ENCODE measurements at places on chromosomes 1 and 21.

- no peak for DNase-seq
Observed at GRCh38 chr21:41024746-41025254, 143.2 kb upstream of the BACE2 start.

DNA sequence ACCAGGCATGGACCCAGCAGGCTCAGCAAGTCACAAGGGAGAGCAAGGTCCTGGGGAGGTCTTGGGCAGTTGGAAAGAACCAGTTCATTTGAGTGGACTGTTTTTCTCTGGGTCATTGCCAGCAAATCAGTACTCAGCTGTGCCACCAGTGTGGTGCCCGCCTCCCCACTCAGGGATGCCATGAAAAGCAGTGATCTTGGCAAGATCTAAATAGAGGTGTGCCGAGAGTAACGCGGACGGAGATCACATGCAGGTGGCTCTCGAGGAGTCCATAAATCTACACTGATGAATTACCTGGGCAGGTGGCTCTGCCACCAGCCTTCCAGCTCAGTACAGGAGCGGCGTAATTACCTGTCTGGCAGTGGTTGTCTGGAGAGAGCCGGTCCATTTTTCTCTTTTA lies 642.2 kb downstream of the PTPRU start:
- no peak for DNase-seq

- DNase-seq = no peak
Observed at GRCh38 chr1:16474166-16474800, 33.8 kb downstream of the NECAP2 start.

DNA sequence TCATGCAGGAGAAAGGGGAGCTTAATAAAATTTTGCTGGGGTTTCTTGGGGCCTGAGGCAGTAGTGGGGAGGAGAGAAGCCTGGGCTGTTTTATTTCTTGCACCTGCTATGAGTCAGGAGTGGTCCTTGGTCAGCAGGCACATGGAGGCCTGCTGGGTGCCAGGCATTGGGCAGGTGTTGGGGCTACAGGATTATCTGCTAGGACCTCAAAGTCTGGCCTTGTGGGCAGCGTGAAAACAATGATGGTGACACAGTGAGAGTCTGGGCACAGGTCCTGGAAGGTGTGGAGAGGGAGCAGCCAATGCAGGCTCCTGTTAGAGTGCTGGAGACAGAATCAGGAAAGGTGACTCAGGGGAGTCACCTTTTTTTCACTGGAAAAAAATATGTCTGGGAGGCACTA lies 17.2 kb downstream of the ROR1 start:
- DNase-seq = no peak

- no peak for DNase-seq
Observed at GRCh38 chr1:1327291-1327690, 2.7 kb downstream of the CPTP start.

DNA sequence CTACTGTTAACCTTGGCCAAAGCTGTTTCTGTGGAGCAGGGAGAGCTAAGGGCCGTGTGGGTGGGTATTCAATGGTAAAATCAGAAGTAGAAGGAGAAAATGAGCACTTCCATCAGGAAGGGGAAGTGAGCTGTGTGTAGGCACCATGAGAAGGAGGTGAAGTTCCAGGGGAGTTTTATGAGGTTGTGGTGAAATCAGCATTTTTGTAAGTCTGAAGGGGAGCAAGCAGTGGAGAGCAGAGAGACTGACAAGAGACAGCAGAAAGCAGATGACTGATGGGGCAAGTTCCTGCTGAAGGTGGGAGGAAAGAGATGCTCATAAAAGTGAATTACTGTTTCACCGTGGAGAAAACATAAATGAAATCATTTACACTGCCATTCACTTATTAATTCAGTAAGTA lies 2.7 kb upstream of the GPR88 start:
- DNase-seq = no peak

DNA sequence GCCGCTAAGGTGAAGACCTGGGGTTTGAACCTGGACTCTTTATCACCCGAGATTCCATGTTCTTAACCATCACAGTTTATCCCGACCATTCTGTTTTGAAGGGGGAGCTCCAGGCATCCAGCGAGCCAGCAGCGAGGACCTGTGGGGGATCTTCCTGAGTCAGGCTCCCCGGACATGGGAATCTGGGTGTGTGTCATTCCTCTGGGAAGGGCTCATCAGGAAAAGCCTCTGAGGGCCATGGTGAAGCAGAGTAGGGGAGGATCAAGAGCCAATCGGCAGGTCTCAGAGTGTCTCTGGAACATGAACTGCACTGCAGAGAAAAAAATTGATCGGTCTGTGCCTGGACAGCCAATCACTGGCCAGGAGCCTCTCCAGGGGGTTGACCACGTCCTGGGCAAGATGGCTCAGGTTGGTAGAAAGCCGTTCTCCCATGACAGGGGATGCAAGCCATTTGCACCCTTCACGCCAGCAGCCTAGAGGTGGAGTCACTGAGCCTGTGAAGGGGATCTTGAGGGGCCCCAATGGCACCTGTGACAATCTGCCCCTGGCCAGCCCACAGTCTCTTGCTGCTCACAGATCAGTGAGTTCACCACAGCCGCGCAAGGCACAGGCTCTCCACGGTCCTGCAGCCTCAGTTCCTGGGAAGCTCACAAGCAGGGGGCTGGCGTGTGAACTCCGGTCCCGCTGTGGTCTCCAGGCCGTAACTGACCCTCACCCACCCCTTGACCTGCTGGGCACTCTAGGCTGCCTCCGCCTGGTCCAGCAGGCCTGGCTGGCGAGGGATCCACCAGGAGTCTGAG lies 20.4 kb upstream of the ACTRT2 start:
- no peak for DNase-seq

DNA sequence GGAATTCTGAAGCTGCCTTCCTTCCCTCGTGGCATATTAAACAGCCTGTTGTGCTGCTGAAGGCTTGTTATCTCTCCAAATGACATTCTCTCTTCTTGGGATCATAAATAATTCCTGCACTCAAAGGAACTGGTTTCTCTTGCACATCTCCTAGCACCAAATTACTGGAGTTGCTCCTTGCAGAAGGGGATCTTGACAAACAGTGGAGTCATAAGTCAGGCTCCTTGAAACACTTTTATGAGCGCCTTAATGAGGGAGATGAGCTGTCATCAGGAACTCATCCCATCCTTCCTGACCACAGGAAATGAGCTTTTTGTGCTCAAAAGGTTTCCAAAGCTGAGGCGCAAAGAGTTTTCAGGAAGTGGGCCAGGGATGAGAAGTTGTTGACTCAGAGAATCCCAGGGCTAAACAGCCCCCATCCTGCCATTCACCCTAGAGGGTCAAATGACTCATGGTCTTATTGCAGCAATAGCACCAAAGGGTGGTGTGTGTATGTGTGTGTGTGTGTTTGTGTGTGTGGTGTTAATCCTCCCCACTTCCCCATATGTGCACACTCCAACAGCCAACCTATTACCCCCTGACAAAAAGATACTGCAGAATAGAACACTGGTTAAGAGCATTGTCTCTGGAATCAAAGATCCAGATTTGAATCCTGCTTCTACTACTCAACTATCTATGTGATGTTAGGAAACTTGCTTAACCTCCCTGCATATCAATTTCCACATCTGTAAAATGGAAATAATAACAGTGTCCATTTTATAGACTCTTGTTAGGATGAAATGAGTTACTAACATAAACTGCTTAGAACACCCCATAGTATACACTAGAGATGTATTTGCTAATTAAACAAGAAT lies 2.8 kb upstream of the PHC2 start:
- no peak for DNase-seq

DNA sequence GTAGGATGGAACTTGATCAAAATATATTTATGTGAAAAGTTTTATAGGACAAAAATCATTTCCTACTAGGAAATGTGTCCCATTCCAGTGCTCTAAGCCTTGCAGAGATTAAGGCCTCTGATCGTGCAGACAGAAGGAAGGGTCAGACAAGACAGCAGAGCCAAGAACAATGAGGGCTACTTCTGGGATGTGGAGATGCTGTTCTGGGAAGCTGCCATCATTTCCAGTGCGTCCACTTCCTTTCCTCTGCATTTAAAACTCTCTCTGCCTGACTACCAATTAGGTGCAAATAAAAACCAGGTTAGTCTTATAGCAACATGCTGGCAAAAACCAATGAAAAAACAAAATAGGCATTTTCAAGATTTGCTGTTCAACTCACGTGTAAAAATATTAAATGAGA lies 36.1 kb downstream of the BEND5 start:
- no peak for DNase-seq

DNA sequence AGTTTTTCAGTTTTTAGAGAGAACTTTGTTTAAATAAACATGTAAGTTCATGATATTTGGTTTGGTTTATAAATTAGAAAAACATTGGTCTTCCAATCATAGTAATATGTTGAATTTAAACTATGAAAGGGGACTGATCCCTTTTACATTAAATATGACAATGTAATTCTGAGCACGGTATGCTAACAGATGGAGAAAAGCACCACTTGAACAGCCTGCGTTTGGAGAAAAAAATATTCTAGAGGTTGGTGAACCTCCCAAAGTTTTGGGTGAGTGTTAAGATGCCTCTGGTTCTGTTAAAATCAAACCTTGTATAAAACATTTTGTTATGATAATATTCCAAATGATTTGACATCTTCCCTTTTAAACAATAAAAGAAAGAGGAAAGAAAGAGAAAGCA lies 123.9 kb downstream of the SDCCAG8 start:
- no peak for DNase-seq

DNA sequence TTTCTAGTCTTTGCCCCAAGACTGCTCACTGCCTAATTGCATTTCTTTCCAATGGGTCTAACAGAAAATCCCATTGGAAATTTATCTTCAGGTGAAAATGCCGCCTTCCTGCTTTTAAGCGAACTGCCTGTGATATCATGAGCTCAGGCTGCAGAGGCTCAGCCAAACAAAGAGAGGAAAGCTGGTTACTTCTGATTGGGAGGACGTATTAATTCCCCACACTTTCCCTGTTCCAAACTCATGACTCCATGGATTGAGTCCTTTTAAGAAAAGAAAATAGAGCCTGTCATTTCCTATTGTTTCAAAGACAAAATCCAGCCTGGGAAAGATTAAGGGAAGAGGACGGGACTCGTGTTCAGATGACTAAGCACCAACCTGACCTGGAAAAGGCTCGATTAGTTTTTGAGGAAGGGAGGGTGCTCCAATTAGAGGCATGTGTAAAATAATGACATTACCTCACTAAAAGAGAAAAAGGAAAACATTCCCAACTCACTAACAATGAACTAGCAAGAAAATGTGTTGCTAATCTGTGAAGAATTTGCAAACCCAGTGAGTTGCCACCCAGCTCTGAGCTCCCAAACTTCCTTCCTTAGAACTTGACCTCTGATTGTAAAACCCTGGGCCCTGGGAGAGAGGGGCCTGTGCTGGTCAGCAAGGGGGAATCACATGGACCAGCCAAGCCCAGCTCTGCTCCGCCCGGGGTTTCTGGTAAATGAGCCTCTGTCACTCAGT lies 61.2 kb downstream of the TCP10L start:
- DNase-seq = no peak

GRCh38 chr1:175005085-175005783 lies 5.5 kb downstream of the CACYBP start:
- no peak for DNase-seq

DNA sequence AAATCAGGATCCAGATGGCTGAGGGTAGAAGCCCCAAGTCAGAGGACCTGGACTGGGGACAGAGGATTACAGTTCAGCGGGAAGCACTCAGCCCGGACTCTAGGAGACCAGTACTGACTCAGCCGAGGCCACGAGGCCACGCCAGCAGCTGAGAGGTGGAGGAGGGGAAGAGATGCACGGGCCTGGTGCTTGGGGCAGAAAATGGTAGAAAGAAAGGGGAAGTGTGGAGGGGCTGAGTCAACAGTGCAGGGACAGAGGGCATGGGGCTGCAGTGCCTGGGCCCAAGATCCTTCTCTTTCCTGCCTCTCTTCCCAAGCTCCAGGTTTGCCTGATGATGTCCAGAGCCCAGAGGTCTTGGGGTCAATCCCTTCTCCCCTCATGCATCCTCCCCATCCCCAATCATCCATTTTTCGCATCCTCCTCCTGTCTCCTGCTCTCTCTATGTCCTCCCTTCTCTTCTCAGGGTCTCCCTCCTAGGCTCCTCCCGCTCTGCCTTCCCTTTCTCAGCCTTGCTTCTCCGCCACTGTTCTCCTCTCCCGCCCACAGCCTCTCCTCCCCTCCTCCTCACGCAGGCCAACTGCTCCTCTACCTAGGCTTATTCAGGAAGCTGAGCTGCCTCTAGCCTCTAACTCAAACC lies 7.7 kb downstream of the ARHGEF2 start:
- no peak for DNase-seq

GRCh38 chr1:185568155-185569123 lies 165.8 kb upstream of the HMCN1 start:
- DNase-seq = no peak

DNA sequence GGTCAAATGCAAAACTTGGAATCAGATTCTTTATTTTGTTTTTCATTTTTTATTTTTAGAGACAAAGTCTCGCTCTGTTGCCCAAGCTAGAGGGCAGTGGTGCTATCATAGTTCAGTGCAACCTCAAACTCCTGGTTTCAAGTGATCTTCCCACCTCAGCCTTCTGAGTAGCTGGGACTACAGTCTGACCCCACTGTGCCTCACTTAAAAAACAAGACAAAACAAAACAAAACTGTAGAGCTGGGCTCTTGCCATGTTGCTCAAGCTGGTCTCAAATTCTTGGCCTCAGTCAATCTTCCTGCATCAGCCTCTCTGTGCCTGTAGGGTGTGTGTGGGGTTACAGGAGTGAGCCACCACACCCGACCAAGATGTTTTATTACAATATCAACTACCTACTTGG lies 396.0 kb upstream of the USP24 start:
- no peak for DNase-seq

DNA sequence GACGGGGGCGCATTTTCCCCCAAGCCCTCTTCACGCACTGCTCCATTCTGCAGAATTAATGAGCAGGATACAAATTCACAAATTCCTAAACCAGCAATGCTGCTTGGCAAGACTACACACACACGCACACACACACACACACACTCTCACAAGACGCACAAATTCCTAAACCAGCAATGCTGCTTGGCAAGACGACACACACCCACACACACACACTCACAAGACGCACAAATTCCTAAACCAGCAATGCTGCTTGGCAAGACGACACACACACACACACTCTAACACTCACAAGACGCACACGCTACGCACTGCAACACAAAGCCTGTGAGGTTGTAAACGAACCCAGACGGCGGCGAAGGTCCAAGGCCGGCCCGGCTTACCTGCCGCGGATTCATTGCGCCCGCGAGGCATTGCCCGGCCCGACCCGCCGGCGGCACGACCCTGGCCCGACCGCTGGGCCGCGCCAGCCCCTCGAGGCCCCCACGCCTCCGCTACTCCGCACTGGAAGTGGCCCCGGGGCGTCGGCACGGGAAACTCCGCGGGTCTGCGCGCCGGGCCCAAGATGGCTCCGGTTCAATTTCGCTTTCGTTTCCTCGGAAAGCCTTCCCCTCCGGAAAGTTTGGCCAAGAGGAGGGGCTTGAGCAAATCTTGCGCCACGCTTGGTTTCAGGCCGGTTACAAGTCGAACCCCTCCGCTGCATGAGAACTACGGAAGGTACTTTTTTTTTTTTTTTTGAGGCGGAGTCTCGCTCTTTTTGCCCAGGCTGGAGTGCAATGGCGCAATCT lies at the start of gene ADAR:
ADAR (minus strand) TSS at position 578 of the 788 bp plus-strand sequence; CDS start at position 398, 180 bp downstream.
- DNase-seq = peak; percentile 87
